ENCODE measurements at places on chromosomes 16 and 17.

DNA sequence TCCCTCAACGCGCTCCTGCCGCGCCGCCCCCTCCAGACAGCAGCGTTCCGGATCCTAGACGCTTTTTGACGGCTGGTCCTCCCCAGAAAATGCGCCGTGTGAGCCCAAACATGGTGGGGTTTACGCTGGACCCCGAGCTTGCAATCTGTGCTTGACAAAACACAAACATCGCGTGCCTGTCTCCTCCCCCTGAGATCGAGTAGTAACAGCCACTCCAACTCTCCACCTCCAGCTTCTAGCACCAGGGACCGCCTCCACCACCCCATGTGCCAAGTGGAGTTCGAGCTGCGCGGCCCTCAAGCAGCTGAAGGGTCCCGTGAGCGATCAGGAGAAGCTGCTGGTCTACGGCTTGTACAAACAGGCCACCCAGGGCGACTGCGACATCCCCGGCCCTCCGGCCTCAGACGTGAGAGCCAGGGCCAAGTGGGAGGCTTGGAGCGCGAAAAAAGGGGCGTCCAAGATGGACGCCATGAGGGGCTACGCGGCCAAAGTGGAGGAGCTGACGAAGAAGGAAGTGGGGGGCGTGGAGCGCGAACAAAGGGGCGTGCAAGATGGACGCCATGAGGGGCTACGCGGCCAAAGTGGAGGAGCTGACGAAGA lies 656 bp upstream of the GEMIN4 start:
- DNase-seq: peak; percentile 34

DNA sequence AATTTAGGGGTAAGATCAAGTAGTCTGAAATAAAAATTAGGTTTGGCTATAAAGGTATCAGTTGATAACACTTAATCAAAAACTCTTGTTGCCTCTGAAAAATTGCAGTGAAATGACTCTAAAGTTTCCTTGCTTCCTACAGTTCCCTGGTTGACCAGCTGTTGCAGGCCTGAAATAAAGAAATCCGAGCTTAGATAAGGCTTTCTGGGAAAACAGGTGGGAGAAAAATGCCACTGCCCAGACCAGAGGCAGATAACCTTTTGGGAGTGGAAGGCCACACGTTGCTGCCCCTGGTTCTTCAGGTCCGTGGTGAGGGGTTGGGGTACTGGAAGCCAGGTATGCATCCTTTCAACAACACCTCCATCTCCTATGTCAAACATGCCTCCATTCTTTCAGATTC lies 111.3 kb downstream of the HS3ST3A1 start:
- DNase-seq: no peak

- no peak for DNase-seq
These were observed 23.3 kb downstream of the TBCD start for GRCh38 chr17:82775001-82775823.

DNA sequence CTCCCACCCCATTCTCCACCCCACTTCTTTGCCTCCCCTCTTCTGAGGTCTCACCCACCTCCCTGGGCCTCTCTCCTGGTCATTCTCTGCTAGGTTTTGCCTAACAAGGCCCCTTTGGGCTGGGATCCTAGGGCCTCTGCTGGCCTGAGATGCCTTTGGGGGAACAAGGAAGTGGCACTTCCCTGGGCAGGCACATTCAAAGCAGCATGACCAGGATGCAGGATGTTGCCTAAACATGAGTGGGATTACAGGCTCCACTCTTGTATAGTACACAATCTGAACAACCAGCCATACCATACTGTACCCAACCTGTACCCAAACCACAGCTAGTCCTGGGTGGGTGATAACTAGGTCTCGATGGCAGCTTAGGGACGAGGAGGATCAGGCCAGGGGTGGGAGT lies 9.0 kb downstream of the GALK1 start:
- no peak for DNase-seq

GRCh38 chr16:11131706-11132105 lies 124.3 kb downstream of the SOCS1 start:
- no peak for DNase-seq
